ENCODE measurements at places on chromosomes 3 and 15. TPM values are rescaled to one million over a fixed set of nuclear protein-coding genes. Genes with fewer than 3 reads are reported as not detected.

DNA sequence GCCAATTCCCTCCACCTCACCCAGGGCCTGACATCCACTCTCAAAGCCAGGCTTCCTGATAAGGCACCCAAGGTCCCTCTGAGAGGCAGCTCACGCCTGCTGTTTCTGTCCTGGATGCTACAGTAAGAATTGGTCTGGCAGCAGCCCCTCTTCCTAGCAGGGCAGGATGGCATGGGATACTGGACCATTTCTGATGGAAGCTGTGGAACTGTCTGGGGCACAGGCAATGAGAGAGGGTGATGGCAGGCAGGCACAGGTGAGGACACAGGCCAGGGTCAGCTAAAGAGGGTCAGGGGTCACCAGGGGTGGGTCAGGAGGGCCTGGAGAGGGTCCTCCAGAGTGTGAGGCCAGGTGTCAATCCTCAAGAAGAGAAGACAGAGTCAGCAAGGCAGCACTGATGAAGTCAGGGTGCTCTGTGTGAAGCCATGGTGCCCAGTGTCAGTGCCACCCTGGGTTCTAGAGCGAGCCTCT lies 41.9 kb upstream of the SLC41A3 start:
- H3K4me3 ChIP-seq = no peak overlapping the region
- 0 out of 2 replicates have a peak, but pooled peaks cover 7% of the 10 kb centered on the region for H3K4me1 ChIP-seq
- no peak for DNase-seq
- H3K27ac ChIP-seq = no peak overlapping the region
- H3K27me3 ChIP-seq = peaks cover 42% of the 10 kb centered on the region

SPINT1 gene
- 0.26 TPM for total RNA-seq

MED12L gene
- total RNA-seq = 0.29 TPM

DNA sequence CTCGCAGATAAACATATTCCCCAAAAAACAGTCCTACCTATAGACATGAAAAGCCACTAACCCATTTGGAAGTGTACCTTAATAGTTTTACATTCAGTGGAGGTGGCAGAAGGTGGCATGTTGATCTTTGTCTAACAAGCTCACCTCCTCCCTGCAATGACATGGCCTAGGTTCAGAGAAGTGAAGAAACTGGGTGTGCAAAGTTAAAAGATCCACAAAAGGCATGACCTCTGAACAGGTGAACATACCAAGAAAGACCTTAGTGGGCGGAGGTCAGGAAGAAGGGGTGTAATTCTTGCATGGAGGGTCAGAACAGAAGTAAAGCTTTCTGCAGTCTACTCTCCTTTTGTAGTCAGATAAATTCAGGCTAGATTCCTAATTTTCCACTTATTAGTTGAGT lies 822 bp downstream of the MRPL3 start:
- H3K36me3 ChIP-seq = peaks cover 26% of the 10 kb centered on the region
- H3K27ac ChIP-seq = peak overlapping the region; percentile 97
- no peaks in the 10 kb centered on the region for H3K27me3 ChIP-seq
- H3K4me1 ChIP-seq = peaks cover 21% of the 10 kb centered on the region
- no peak for DNase-seq

GRCh38 chr3:100401674-100402041 lies 319 bp downstream of the LNP1 start:
- H3K4me3 ChIP-seq = peak overlapping the region; percentile 90
- H3K4me1 ChIP-seq = peaks cover 79% of the 10 kb centered on the region
- no peaks in the 10 kb centered on the region for H3K27me3 ChIP-seq
- H3K27ac ChIP-seq = peak overlapping the region; percentile 98
- peaks cover 33% of the 10 kb centered on the region for H3K36me3 ChIP-seq
- peak; percentile 13 for DNase-seq

DNA sequence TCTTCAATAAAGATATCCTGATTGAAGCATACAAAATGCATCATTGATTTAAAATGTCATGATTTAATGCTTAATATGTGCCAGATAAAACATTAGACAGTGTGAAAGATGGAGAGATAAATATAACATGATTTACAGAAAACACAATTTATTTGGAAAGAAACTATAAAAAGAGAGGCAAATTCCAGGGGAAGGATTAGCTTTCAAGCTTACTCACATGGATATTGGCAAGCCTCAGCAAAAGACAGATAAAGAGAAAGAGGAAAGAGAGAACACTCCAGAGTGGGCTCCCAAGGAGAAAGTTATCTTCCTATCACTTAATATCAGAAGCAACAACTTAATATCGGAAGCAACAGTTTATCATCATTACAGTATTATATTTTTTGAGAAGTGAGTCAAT lies 1036.5 kb downstream of the SQOR start:
- H3K27ac ChIP-seq = no peak overlapping the region
- DNase-seq = no peak
- H3K4me1 ChIP-seq = no peaks in the 10 kb centered on the region
- H3K27me3 ChIP-seq = no peaks in the 10 kb centered on the region
- H3K4me3 ChIP-seq = no peak overlapping the region

GRCh38 chr3:73752338-73752737 lies 127.6 kb upstream of the PDZRN3 start:
- peaks cover 1% of the 10 kb centered on the region for H3K27me3 ChIP-seq
- H3K4me1 ChIP-seq = no peaks in the 10 kb centered on the region
- H3K4me3 ChIP-seq = no peak overlapping the region
- H3K36me3 ChIP-seq = no peaks in the 10 kb centered on the region
- no peak for DNase-seq
- no peak overlapping the region for H3K27ac ChIP-seq

DNA sequence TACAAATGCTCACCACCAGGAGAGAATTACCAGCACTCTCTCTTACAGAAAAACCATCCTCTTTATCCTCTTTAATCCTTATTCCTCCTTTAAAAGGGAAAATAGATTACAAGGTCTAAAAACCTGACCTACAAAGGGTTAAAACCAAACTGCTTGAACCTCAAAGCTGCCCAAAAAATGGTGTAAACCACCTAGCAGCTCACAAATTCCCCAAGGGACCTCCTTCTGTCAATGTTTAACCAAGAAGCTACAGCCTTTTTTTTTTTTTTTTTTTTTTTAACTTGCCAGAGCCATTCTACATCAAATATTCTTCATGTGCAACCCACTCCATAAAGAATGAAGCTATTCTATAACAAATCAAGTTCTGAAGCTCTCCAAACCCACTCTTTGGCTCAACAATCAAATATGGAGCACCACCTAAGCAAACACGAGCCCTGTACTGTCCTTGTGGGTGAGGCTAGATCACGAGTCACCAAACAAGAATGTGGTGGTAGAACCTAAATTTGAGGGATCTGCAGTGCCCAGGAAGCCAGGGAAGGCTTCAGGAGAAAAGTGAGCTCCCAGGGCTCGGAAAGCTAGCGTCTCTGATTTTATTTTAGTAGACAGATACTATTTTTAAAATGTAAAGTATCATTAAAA lies 20.1 kb downstream of the OSBPL10 start:
- H3K4me1 ChIP-seq = peaks cover 36% of the 10 kb centered on the region
- H3K4me3 ChIP-seq = peak overlapping the region; percentile 86
- peak; percentile 36 for DNase-seq

DNA sequence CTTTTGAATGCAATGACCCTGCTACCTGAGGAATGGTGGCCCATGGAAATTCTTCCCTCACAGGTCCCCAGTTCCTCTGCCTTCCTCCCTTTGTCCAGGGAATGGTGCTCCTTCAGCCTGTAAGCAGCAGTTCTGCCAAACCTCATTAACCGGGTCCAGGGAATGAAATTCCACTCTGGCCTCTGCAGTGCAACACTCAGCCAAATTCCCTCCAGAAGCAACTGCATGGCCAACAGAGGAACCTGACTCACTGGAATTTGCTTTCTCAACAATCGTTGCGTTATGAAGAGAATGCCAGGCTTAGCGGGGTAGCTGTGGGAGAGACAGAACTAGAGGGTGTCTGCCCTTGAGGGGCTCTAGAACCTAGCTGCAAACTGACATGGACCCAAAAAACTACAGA lies 449.4 kb upstream of the PROK2 start:
- H3K36me3 ChIP-seq = no peaks in the 10 kb centered on the region
- H3K4me1 ChIP-seq = peaks cover 16% of the 10 kb centered on the region
- DNase-seq = peak; percentile 45
- no peak overlapping the region for H3K4me3 ChIP-seq

- no peak overlapping the region for H3K4me3 ChIP-seq
- H3K4me1 ChIP-seq = peaks cover 26% of the 10 kb centered on the region
- H3K27ac ChIP-seq = peak overlapping the region; percentile 32
- H3K27me3 ChIP-seq = peaks cover 3% of the 10 kb centered on the region
- DNase-seq = no peak
These were observed 751.9 kb downstream of the ROBO1 start for GRCh38 chr3:79015854-79016253.

DNA sequence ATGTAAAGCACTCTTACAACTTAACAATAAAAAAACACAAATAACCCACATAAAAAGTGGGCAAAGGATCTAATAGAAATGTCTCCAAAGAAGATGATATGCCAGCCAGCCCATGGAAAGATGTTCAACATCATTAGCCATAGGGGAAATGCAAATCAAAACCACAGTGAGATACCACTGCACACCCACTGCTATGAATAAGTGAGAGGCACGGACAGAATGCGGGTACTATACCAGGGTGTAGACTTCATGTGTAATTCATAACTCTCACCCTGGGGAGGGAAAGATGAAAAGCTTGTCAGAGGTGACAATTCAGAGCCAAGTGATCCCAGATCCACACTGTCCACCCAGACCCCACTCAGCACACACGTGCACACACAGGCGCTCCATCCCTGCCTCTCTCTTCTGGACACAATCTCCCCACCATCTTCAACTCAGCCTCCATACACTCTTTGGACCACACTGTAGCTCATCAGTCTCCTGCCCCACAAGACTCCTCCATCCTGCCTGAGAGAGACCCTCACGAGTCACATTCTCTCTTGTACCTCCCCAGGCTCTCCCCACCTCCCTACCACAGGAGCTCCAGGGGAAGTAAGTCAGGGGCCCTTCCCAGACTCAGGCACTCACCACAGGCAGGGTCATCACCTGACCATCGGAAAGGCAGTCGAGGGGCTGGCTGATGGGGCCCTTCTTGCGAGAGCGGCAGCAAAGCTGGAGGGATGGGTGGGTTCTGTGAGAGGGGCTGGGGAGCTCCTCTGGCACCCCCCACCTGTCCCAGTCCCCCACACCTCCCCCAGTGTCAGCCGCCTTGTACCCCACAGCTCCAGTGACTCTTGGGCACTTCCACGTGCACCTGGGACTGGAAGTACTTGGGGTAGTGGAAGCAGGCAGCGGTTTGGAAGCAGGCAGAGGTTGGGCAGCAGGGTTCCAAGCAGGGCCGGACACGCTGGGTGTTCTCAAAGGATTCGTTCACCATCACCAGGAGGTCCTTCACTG lies 21.3 kb downstream of the PLA2G4E start:
- no peak for DNase-seq
- no peaks in the 10 kb centered on the region for H3K4me1 ChIP-seq
- H3K4me3 ChIP-seq = no peak overlapping the region
- no peaks in the 10 kb centered on the region for H3K36me3 ChIP-seq
- H3K27ac ChIP-seq = no peak overlapping the region

- H3K36me3 ChIP-seq = 0 out of 2 replicates have a peak, but pooled peaks cover 6% of the 10 kb centered on the region
- peaks cover 1% of the 10 kb centered on the region for H3K27me3 ChIP-seq
- H3K27ac ChIP-seq = no peak overlapping the region
- no peak overlapping the region for H3K4me3 ChIP-seq
These were observed 420.8 kb downstream of the CNTN6 start for GRCh38 chr3:1513662-1514061.

C2CD4A gene
- total RNA-seq = not detected

CADM2 gene
- total RNA-seq = not detected

GRCh38 chr3:32278714-32279113 lies 40.2 kb downstream of the CMTM8 start:
- no peak overlapping the region for H3K27ac ChIP-seq
- H3K4me1 ChIP-seq = no peaks in the 10 kb centered on the region
- peak; percentile 11 for DNase-seq
- H3K4me3 ChIP-seq = no peak overlapping the region
- no peaks in the 10 kb centered on the region for H3K36me3 ChIP-seq

DNA sequence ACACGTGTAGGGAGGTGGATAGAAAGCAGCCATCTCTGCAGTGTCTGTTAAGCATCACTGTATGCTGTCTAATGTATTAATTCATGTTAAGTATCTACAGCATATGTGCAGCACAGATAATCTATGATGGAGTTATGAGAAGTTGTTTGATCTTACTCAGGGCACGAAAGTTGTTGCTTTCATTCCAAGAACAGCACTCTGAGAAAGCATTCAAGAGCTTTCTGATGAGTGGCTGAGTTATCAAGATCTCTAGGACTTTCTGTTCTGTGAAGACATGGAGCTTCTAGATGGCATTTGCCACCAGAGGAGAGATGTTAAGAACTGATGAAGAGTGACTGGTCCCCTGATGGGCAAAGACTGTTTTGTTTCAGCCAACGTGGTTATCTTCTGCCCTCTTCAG lies 22.6 kb upstream of the TPRG1 start:
- H3K36me3 ChIP-seq = no peaks in the 10 kb centered on the region
- H3K27me3 ChIP-seq = peaks cover 15% of the 10 kb centered on the region
- H3K4me3 ChIP-seq = no peak overlapping the region
- no peak for DNase-seq

DNA sequence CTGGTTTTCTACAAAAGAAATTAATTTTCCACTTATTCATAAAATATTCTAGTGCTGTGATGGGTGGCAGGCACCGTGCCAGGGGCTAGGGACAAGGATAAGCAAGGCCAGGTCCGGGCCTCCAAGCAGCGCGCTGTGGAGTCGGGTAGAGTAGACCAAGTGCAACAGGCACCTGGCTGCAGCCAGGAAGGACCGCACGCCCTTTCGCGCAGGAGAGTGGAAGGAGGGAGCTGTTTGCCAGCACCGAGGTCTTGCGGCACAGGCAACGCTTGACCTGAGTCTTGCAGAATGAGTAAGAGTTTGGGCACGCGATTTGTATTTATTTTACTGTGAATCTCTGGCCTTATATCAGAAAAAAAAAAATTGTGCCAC lies at the start of gene CASR:
Gene CASR, plus strand, starts transcription at position 148 of the 372 bp plus-strand sequence. CDS start 70,522 bp downstream, outside the sequence.
- no peaks in the 10 kb centered on the region for H3K36me3 ChIP-seq
- no peak within 1 kb of the TSS for H3K4me3 ChIP-seq
- no peak for DNase-seq

GRCh38 chr15:81894061-81894460 lies 151.8 kb downstream of the MEX3B start:
- no peak overlapping the region for H3K27ac ChIP-seq
- no peak overlapping the region for H3K4me3 ChIP-seq
- no peak for DNase-seq
- H3K36me3 ChIP-seq = no peaks in the 10 kb centered on the region

GRCh38 chr3:185439745-185440466 lies 58.9 kb downstream of the TMEM41A start:
- no peak for DNase-seq
- no peak overlapping the region for H3K27ac ChIP-seq
- no peaks in the 10 kb centered on the region for H3K36me3 ChIP-seq
- no peaks in the 10 kb centered on the region for H3K4me1 ChIP-seq
- no peak overlapping the region for H3K4me3 ChIP-seq
- H3K27me3 ChIP-seq = no peaks in the 10 kb centered on the region

KCTD6 gene
- 9.6 TPM for total RNA-seq

TBC1D2B gene
- total RNA-seq = 40.3 TPM

GRCh38 chr3:165748094-165748493 lies 89.1 kb downstream of the BCHE start:
- no peak overlapping the region for H3K4me3 ChIP-seq
- peaks cover 5% of the 10 kb centered on the region for H3K36me3 ChIP-seq
- DNase-seq = no peak
- H3K27ac ChIP-seq = no peak overlapping the region
- H3K4me1 ChIP-seq = no peaks in the 10 kb centered on the region

SCAMP2 gene
- total RNA-seq = 84.5 TPM

- DNase-seq = no peak
- H3K27ac ChIP-seq = no peak overlapping the region
- H3K4me1 ChIP-seq = no peaks in the 10 kb centered on the region
- no peak overlapping the region for H3K4me3 ChIP-seq
- no peaks in the 10 kb centered on the region for H3K36me3 ChIP-seq
These were observed 29.0 kb upstream of the IFT57 start for GRCh38 chr3:108251265-108251664.

Measured in HFFc6 (cell line).